ENCODE measurements at places on chromosomes 12 and 14.

GRCh38 chr12:30613119-30613830 lies 82.4 kb downstream of the IPO8 start:
- DNase-seq = no peak

GRCh38 chr14:52268279-52269061 lies 972 bp downstream of the PTGDR start:
- DNase-seq = peak; percentile 30

GRCh38 chr12:97075161-97075933 lies 168.3 kb downstream of the NEDD1 start:
- DNase-seq = no peak

- DNase-seq = no peak
Observed at GRCh38 chr12:96197503-96198272, 3.5 kb downstream of the ELK3 start.

- DNase-seq = no peak
Observed at GRCh38 chr12:27009881-27010301, 4.3 kb downstream of the TM7SF3 start.

- DNase-seq = no peak
Observed at GRCh38 chr14:100410056-100410565, 87.0 kb downstream of the SLC25A47 start.

DNA sequence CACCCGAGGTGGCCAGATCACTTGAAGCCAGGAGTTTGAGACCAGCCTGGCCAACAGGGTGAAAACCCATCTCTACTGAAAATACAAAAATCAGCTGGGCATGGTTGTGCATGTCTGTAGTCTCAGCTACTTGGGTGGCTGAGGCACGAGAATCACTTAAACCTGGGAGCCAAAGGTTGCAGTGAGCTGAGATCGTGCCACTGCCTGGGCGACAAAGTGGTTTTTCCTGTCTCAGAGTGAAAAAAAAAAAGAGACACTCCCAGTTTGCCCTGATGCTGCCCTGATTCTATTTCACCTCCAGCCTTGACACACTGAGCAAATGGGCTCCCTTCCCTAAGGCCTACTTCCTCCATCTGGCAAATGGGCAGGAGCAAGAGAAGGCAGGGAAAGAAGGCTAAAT lies 28.5 kb upstream of the PLEK2 start:
- no peak for DNase-seq

DNA sequence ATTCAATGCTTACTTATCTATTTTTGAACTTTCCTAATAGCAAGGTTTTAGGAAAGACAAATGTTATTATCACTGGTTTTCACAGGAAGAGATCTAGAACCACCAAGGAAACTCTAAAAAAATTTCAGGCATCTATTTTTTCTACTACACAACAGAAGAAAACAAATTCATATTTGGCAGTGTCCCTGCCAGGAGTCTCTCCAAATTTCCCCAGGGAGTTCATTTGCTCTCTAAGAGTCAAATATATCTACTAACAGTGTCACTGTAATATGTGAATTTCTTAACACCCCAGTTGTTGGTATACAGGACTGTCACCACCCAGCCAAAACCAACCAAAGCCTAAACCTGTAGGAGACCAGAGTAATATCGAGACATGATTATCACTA lies 83.4 kb downstream of the STXBP6 start:
- no peak for DNase-seq

- DNase-seq = no peak
Observed at GRCh38 chr12:109821968-109822367, 11.2 kb downstream of the TRPV4 start.

DNA sequence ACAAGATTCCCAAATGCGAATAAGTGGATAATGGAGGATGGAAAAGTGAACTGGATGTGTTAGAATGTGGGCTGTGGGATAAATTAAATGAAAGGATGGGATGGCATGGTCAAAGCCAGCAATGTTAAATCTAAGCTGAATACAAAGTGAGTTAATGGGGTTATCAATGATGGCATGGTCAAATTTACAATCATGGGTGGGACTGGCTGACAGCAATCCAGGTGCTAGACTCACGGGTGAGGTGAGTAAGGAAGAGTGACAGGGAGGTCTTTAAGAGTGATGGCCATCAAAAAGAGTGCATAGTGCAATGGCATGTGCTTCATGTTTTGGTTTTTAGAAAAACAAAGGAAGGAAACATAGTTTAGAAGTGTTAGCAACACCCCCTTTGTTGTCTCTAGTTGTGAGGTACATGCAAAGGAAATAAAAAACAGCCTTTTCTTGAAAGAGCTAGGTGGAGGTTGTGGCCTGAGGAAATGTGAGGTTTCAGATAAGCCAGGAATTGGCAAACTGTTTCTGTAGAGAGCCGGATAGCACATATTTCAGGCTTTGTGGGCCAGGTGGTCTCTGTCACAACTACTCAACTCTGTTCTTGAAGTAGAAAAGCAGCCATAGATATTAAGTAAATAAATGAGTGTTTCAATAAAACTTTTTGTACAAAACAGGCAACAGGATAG lies 328.7 kb downstream of the RPL10L start:
- no peak for DNase-seq

DNA sequence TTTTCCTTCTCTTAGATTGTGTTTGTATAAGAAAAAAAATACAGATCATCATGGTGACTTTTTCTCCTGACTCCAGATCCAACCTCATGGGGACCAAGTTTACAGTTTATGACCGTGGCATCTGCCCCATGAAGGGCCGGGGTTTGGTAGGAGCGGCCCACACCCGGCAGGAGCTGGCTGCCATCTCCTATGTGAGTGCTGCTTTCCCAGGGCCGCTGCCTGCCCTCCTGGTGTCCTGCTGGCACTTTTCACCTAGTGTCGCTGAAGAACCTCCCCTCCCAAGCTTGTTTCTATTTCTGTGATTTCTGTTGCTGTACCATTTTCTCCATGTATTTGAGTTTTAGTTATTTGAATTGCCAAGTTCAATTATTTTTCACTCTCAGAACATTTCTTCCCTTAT lies 24.8 kb upstream of the TEAD4 start:
- no peak for DNase-seq

GRCh38 chr14:75022655-75023054 lies 19.9 kb downstream of the EIF2B2 start:
- DNase-seq = no peak

- no peak for DNase-seq
Observed at GRCh38 chr12:124554429-124555029, 12.9 kb downstream of the NCOR2 start.

- no peak for DNase-seq
Observed at GRCh38 chr14:89123851-89124250, 293.2 kb downstream of the FOXN3 start.

- DNase-seq = no peak
Observed at GRCh38 chr12:7069386-7069785, 8.9 kb downstream of the C1S start.

GRCh38 chr12:79347866-79348265 lies 342.9 kb downstream of the PAWR start:
- DNase-seq = no peak

- DNase-seq = no peak
Observed at GRCh38 chr12:94663071-94663470, 12.7 kb upstream of the TMCC3 start.

GRCh38 chr12:56411781-56412639 lies 37.2 kb downstream of the TIMELESS start:
- DNase-seq = no peak

- DNase-seq = no peak
Observed at GRCh38 chr12:39327965-39328364, 115.0 kb downstream of the KIF21A start.

DNA sequence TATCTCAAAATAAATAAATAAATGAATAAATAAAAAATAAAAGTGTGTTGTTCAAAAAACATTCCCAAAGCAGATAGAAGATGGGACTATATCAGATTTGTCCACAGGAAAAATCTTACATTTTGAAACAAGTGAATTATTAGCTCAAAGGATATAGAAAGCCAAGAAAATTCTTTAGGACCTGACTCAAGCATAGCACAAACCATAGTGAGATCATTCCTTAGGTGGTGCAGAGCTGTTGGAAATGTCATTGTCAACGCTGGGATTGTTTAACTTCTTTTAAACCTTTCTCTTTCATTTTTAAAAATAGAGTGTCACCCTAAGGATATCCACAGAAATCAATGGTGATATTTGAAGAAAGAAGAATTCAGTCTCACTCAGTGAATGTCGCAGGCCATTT lies 43.5 kb downstream of the DRAM1 start:
- no peak for DNase-seq

DNA sequence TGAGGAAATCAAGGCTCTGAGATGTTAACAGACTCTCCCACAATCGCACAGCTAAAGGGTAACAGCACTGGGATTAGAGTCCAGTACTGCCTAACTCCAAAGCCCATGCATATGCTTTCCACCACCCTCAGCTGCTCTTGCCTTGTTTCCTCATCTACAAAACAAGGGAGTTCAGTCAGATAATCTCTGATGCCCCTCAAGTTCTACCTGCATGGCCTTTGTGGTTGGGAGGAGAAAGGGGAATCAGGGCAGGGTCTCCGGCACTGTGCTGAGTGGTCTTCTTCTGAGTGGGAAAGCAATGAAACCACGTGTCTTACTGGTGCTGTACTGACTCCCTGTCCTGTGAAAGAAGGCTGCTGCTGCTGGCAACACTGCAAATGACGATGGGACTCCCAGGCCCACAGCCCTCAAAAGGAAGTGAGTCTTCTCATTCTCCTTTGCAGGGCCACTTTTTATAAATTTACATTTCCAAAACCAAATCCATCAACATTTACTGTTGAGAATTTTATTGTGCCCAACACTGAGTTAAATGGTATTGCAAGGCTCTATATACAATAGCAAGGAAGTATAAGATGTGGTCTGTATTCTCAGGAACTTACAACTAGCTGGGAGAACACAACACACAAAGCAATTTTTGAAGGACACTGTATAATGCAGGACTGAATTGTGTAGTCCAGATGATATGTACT lies 19.7 kb upstream of the DUSP16 start:
- no peak for DNase-seq
